ENCODE measurements at places on chromosomes 16 and 17.

- no peak for DNase-seq
Measured at GRCh38 chr17:5770441-5771270, 186.3 kb upstream of the NLRP1 start.

GRCh38 chr16:10637337-10638037 lies 57.1 kb upstream of the EMP2 start:
- no peak for DNase-seq

- no peak for DNase-seq
Measured at GRCh38 chr16:86383488-86384262, 126.7 kb upstream of the FOXF1 start.

- DNase-seq: no peak
Measured at GRCh38 chr17:49549311-49549605, 26.4 kb upstream of the NXPH3 start.

GRCh38 chr17:78506454-78507309 lies 70.5 kb downstream of the DNAH17 start:
- DNase-seq: no peak

DNA sequence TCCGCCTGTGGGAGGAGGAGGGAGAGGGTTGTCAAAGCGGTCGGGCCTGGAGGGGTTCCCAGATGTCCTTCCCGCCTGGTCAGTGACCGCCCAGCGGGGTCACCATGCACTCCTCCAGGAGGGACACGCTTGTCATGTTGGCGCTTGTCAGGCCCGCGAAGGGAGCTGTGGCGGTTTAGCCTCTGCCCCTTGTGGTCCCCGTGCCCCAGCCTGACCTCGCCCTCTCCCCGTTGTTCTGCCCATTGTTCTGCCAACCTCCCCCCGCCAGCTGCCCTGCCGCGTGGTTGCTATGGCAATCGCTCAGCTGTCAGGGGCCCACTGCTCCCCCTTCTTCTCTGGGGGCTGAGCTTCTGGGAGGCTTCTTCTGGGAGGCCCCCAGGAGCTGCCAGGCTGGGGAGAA lies 146.4 kb upstream of the CIBAR2 start:
- DNase-seq: no peak

DNA sequence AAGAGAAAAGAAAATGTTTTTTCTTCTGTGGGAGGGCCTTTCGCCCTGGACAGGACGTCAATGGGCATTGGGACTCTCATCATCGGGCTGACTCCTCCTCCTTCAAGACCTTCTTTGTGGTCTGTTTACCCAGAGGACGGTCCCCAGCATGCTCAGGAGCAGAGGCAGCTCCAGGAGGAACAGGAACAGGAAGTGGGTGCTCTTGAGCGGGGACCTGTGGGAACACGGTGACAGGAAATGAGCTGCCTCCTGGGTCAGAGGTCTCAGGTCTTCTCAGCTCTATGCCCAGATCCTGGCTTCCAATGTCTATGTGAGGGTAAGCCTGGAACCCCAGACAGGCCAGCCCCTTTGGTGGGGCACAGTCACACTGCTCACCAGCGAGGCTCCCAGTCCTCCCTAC lies 12.2 kb downstream of the CD300LD start:
- no peak for DNase-seq

- no peak for DNase-seq
Measured at GRCh38 chr16:52578007-52578828, 31.3 kb upstream of the TOX3 start.

GRCh38 chr16:50747207-50747956 lies 5.5 kb downstream of the CYLD start:
- no peak for DNase-seq

- no peak for DNase-seq
Measured at GRCh38 chr16:71295950-71296349, 6.7 kb upstream of the CMTR2 start.

DNA sequence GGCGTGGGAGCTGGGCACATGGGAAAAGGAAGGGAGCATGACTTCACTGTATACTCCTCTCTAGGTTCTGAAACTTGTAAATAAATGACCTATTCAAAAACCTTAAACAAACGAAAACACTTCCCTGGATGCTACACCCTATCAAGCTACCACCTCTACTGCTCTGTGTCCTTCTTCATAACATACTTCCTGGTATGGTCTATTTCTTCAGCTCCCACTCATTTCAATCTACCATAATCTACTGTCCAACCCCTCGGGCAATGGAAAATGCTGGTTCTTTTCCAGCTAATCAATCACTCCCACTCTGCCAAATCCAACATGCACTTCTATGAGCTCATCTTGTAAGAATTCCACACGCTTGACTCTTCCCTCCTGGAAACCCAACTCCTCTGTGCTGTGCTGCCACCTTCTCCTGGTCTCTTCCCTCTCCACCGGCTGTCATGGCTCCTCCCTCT lies 42.4 kb downstream of the AMFR start:
- no peak for DNase-seq

DNA sequence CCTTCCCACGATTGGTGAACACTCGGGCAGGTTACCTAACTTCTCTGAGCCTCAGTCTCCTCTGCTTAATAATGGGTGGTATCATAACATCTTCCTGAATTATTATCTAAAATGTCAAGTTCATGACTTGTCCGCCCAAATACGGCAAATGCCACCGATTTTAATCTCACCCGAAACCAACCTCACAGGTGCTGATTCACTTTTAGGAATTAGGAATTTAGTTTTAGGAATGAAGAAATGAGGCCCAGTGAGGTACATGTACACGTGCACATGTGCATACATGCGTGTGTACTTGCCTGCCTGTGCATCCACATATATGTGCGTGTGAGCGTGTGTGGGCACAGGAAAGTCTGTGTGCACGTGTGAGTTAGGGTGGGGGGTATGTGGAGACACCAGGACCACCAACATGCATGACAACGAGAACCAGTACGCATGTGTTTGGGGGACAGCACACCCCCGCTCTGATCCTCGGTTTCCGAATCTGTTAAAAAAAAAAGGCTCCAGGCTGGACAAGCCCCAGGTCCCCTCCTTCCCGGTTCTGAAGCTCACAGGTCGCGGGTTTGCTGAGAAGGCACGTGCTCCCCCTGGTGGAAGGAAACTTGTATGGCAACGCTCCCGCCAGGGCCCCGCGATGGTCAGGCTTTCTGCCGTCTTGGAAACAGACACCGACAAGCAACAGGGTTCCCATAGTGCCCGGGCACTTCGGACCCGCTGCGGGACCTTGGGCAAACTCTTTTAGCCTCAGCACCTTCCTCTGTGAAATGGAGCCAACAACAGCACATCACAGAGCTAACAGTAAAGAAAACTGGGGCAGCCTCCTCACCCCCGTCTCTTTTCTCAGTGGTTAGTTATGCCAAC lies 219.2 kb downstream of the RBFOX3 start:
- DNase-seq: peak; percentile 57

DNA sequence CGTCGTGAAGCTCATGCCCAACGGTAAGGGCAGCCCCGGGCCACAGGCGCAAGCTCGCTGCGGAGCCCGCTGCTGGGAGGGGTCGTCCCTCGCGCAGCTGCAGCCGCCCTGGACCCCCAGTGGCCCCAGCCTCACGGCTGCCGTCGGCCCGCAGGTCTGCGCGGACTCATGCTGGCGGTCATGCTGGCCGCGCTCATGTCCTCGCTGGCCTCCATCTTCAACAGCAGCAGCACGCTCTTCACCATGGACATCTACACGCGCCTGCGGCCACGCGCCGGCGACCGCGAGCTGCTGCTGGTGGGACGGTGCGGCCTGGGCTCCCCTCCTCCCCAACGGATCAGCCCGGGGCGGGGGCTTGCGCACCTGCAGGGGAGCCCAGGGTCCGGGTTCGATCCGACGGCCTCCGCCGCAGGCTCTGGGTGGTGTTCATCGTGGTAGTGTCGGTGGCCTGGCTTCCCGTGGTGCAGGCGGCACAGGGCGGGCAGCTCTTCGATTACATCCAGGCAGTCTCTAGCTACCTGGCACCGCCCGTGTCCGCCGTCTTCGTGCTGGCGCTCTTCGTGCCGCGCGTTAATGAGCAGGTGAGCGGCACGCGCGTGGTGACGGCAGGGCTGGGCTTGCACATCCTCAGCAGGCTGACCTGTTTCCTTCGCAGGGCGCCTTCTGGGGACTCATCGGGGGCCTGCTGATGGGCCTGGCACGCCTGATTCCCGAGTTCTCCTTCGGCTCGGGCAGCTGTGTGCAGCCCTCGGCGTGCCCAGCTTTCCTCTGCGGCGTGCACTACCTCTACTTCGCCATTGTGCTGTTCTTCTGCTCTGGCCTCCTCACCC lies 5.8 kb downstream of the SLC5A2 start:
- no peak for DNase-seq

DNA sequence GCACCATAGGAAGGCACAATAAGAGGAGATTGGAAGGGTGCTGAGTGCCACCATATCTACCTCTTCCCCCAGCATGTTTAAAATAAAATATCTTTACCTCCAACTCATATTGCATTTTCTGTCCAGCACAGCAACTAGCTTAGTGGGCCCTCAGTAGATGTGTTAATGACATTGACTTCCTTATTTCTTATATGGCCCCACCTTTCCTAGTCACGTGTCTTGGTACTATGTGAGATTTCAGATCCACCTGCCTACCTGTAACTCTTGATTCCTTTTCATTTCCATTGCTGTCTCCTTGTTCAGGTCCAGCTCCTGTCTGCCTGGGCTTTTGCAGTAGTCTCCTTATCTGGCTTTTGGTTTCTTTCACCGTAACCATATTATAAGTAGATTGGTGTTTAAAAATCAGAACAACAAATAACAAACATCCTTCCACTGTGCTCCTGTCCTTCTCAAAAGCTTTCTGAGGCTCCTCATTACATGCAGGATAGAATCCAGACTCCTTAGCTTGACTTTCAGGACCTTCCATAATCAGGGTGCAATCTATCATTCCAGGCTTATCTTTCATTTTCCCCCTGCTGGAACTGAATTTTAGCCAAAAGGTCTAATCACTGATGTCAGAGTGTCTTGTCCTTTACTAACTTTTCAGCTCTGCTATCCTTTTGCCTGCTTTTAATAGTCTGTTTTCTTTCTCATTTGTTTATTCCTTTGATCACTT lies 71.3 kb downstream of the FTO start:
- no peak for DNase-seq

- no peak for DNase-seq
Measured at GRCh38 chr16:86965840-86966550, 351.2 kb downstream of the C16orf95 start.

DNA sequence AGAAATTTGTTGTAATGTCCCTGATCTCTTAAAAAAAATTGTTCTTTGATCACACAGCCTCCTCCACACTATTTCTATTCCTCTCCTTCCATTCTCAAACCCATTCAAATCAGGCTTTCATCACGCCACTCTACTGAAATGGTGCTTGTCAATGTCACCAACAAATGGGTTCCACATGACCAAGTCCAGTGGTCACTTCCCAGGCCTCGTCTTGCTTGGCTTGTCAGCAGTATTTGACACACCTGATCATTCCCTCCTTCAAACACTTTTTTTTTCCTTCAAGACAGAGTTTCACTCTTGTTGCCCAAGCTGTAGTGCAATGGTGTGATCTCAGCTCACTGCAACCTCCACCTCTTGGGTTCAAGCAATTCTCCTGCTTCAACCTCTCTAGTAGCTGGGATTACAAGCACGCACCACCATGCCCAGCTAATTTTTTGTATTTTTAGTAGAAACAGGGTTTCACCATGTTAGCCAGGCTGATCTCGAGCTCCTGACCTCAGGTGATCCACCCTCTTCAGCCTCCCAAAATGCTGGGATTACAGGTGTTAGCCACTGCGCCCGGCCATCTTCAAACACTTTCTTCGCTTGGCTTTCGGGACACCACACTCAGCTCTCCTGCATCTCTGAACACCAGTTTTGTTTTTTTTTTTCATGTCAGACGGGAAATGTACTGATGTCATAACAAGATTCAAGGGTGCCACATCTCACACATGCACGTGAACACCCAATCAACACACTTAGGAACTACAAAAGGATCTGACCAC lies 18.3 kb downstream of the NQO1 start:
- no peak for DNase-seq

DNA sequence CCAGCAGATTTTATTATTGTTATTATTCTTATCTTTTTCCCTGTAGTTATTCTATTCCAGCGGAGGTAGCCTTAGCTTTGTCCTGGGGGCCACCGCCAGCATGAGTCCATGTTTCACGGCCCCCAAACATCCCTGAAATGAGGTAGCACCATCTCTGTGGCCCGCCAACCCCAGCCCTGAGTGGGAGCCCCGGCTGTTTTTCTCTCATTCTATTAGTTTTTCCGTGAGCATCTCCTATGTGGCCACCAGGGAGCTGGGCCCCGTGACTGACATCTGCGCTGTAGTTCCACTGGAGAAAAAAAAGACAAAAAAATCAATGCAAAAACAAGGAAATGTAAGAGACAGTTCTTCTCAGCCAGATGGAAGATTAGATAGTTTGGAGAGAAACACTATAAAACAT lies 43.5 kb upstream of the IL34 start:
- DNase-seq: no peak

DNA sequence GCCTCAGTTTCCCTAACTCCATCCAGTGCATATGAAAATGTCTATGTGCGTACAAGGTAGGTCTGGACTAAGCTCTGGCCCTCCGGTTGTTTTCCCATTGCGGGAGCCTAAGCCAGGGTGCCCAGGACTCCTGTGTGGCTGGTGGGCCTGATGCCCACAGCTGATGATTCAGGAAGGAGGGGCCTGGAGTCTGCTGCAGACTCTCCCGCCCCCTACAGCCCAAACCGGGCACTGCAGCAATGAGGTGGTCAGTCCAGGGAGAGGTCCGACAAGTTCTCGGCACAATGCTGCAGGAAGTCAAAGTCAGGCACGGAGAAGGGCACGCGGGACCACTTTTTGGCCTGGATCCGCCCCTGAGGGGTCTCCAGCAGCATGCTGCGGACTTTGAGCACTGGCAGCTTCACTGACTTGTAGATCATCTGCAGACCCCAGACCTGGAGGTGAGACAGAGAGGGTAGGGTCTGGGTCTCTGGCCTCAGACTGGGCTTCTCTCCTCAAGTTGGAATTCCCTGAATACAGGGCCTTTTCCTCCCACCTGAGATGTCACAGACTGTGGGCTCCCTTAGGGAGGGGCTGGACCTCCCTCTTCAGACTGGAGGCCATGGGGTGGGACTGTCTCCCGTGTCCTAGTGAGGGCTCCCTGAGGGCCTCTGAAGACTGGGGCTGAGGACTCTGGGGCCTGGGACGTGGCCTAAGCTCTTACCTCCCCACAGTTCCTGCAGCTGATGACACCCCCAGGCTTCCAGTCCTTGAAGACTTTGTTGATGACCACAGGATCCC lies 3.4 kb upstream of the ZNF385C start:
- peak; percentile 32 for DNase-seq

GRCh38 chr16:85029981-85030401 lies 2.4 kb downstream of the KIAA0513 start:
- no peak for DNase-seq

All from NCI-H2081 (cell line).